HT-29 (cell line): ENCODE measurements at places on chromosomes 5 and 9. TPM values are rescaled to one million over a fixed set of nuclear protein-coding genes. Genes with fewer than 3 reads are reported as not detected.

DNA sequence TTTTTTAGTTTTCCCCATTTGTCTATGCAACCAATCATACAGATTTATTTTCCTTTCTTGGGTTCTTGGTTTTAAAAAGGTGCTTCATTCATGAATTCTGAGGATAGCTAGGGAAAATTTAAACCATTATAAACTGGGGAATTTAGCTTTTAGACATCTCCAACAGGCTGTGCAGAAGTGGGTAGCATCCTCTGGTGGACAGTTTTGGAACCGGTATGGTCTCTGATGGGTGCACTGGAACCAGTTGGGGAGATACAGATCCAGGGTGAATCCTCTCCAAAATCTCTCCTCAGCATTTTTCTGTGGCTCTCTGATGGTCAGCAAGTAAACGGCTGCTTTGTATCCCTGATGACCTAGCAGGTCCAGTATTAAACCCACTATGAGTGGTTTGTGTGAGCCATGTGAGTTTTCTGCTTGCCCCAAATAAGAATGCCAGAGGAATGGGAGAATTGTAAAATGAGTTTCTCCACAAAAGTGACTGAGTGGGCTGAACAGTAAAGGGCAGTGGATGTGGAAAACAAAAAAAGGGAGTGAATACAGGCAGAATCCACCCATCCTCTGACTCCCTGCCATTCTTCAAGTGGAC is 9.1 kb upstream of the DNAJC25 start:
- peak; percentile 68 for DNase-seq

The TTC23L gene
- total RNA-seq = not detected in 2 replicates

DNA sequence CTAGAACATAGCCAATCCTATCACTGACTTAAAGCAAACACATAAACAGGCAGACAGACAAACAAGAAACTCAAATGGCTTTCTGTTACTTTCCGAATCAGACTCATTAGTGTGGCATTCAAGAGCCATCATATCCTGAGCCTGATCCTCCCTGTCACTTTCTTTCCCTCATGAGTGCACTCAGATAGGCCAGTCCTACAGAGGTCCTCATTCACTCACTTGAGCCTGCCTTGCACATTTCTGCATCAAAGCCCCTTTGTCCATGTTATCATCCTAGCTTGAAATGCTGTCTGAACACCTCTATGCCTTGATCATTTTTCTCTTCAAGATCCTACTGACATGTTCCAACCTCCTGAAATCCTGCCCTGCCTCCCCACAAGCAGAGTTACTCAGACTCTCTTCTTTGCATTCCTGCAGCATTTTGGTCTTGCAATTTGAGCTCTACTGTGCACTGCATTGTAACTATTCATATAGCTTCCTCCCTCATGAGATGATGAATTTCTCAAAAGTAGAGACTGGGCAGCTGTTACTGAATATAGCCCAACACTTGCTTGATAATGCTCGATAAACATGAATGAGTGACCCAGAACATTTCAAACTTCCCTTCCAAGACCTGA is 126.9 kb downstream of the PALM2AKAP2 start:
- DNase-seq = no peak

The CNTNAP3 gene
- total RNA-seq = 0.26 TPM in 1 of 2 replicates, not detected in the other

The SLC23A1 gene
- 0.39 and 0.74 TPM in 2 replicates for total RNA-seq

The PCDHB8 gene
- 0.16 TPM in 1 of 2 replicates, not detected in the other for total RNA-seq

The RAD17 gene
- 7.2 and 14.9 TPM in 2 replicates for total RNA-seq

The CCDC192 gene
- not detected in 2 replicates for total RNA-seq

The PCDHB5 gene
- not detected in 2 replicates for total RNA-seq

DNA sequence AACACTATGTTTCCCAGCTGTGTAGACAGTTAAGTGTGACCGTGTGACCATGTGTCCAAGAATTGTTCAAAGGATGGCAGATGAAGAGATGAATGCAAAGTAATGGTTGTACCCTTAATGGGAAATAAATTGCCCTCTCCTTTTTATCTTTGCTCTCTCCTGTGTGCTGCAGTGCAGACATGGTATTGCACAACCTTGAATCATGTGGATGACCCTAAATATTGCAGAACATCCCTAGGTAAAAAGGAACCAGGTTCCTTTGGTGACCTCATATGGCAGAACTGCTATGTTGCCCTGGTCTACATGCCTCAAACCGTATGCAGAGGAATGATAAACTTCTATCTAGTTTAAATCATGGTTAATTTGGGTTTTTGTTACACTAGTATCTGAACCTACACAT is 81.7 kb upstream of the CTNND2 start:
- no peak for DNase-seq

DNA sequence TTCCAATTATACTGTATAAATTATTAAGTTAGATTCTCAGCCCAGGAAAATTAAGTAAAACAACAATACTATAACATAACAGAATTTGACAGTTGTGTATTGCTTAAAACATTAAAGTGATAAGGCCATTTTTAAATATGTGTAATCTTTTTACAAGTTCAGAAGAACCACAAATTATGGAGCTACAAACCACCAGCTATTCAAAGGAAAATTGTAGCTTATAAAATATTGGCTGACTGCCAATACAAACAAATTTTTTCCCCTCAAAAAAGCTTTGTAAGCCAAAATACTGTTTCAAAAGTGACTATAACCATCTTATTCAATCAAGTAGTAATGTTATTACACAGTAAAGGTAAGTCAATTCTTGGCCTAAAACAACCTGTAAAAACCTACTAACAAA is 21.9 kb downstream of the STRBP start:
- DNase-seq = no peak

The MTAP gene
- 61.9 and 63.5 TPM in 2 replicates for total RNA-seq

The ADGRD2 gene
- not detected in 2 replicates for total RNA-seq

GRCh38 chr5:171431251-171431777 is 11.9 kb downstream of the FGF18 start:
- no peak for DNase-seq

DNA sequence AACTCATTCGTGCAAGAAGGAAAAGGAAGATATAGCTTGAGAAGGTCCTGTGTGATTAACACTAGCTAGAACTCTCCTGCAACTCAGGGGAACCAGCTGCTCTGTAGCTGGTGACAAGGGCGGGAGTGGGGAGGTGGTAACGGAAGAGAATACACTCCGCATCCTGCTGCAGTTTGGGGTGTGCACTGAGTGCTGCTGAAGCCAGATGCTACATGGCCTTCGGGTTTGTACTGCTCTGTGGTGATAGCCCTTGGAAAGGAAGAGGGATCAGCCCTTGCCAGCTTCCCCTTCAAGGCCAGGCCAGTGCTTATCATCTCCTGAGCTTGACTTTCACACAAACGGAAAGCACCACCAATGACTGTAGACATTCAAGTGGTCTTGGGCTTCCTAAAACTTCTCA is 34.3 kb downstream of the FRMD3 start:
- no peak for DNase-seq

DNA sequence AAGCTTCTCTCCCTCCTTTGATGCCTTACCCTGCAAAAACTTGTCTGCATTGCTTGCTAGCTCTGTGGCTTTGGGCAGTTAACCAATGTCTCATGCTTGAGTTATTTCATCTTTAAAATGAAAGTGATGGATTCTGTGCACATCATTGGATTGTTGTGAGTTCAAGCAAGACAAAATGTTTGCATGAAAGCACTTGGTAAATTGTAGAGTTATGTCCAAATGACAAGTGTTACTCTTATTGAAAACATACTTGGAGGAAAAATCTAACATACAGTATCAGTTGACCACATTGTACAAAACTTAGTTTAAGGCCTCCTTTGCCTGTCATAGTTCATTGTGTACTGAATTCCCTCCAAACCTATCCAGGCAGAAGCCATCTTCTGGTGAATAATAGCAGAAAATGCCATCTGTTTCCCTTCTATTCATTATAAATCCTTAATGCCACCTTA is 30.0 kb downstream of the TGFBR1 start:
- DNase-seq = no peak

The VCP gene
- 347 and 349 TPM in 2 replicates for total RNA-seq

DNA sequence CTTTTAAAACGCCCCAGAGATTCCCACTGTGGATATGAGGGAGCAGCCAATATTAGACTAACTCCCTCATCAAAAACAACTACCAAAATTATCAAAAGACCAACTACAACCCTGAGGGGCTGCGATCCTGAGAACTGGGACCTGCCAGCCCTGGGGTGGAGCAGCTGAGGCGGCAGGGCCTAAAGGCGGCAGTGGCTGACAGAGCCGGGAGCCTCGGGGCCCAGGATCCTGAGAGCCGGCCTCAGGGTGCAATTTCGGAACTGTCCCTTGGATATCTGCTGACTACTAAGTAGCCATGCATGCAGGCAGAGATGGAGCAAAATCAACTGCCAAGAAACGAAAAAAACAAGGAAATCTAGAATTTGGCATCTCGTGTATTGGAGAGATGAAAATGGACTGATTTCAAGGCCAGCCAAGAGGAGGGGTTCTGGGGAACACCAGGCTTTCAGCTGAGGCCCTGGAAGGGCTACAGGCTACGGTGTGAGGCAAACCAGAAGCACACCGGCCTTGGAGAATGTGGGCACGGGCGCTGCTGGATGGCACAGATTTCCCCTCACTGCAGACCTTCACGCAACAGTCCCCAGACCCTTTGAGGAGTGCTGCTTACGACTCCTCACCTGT is 63.6 kb upstream of the UBAC1 start:
- DNase-seq = no peak

DNA sequence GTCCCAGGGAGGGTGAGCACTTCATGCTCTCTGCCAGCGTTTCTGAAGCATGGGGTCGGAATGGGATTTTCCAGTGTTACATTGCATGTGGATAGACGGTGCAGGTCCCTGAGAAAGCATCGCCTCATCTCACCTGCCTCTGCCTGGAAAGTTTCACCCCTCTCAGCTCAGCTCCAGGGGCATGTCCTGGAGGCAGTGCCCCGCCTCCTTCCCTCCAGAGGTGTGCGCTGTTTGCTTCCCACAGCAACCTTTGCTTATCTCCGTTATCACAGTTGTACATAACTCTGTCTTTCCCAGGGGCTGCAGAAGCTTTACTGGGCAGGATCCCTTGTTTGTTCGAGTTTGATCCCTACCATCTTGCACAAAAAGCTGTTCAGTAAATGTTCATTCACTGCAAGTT is 10.7 kb upstream of the CREBRF start:
- no peak for DNase-seq

DNA sequence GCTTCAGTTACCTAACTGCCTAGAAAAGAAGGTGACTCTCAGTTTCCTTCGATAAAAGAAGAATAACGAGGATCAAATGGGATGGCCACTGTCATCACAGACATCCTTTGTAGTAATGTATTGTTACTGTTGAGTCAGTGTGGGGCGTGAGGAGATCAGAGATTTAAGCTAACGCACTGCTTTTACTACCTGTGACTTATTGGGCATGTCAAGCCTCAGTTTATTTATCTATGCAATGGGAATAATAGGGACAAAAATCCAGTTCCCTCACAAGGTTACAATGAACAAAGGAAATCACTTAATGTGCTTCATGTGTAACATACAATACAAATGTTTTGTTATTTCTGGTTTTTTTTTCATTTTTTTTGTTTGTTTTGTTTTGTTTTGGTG is 255 bp upstream of the TRPM6 start:
- no peak for DNase-seq

- DNase-seq = peak; percentile 59
Measured at GRCh38 chr9:118595719-118596305, 773.4 kb downstream of the BRINP1 start.

- no peak for DNase-seq
Measured at GRCh38 chr9:98873951-98874371, 66.5 kb downstream of the GALNT12 start.

The ERMP1 gene
- total RNA-seq = 75.8 and 85.6 TPM in 2 replicates

GRCh38 chr9:131273146-131273855 is 3.0 kb downstream of the FAM78A start:
- no peak for DNase-seq

The ENTPD8 gene
- total RNA-seq = 0.76 and 1.3 TPM in 2 replicates

DNA sequence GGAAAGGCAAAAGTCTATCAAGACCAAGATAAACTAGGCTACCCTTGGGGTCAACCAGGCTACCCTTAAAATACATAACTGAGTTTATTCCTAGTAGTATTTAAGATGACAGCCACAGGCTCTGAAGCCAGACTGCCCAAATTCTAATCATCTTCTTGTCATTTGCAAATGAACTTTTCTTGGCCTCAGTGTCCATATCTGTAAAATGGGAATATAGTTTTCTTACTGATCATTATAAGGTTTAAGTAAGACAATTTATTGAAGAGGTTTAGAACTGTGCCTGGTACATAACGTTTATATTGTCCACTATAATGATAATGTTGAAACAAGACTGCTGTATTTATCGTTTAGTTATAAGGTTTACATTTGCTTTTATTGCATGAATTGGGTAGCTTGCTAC is 112.5 kb downstream of the SLC12A2 start:
- DNase-seq = no peak

GRCh38 chr9:21155501-21155900 is 11.0 kb downstream of the IFNA21 start:
- DNase-seq = no peak

DNA sequence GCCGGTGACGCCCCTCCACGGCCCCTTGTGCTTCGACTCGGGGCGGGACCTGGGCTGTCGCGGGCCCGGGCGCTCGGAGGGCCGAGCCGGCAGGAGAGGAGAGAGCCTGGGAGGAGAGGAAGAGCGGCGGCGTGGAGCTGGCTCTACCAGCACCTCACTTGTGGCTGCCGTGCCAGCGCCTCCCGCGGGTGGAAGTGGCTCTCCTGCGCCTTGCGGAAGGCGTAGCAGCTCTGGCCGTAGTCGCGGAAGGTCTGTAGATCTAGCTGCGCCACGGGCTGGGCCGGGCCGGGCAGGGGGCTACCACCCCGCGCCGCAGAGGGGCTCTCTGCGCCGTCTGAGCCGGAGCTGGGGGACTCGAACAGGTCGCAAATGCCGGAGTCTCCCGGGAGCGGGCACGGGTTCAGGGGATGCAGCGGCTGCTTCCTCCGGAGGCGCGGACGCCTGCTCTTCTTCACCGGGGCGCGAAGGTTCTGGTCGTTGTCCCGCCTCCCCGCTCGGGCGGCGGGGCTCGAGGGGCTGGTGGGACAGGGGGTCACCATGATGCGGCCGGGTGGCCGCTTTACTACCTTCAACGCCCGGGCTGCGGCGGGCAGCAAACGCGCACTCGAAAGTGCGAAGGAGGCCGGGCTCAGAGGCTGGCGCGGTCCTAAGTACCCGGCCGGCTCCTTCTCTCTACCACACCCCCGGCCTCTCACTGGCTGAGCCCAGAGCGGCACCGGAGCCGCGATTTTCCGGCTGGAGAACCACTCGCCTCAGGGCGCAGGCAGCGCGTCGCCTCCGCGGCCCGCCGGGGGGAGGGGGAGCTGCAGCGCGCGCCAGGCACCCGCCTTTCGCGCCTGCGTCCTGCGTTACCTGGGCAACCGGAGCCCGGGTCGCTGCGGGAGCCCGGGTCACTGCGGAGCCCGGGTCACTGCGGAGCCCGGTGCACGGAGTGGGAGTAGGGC is at the start of gene CCNO:
TSS of gene CCNO (minus strand) at position 624 of the 944 bp plus-strand sequence. CDS start at position 539, 85 bp downstream.
- peak; percentile 90 for DNase-seq

The NRARP gene
- 107 and 116 TPM in 2 replicates for total RNA-seq
